NCI-H2081 (cell line): ENCODE measurements at places on chromosomes 2 and 18.
A peak's percentile ranks its signal among the peaks of the same experiment; 100 is the strongest.

- DNase-seq = no peak
Measured at GRCh38 chr2:150931451-150931850, 330.2 kb downstream of the RBM43 start.

- no peak for DNase-seq
Measured at GRCh38 chr2:182616471-182617393, 99.3 kb upstream of the DNAJC10 start.

GRCh38 chr2:84782717-84783442, 98.0 kb downstream of the TRABD2A start:
- DNase-seq = no peak

- DNase-seq = no peak
Measured at GRCh38 chr2:12636837-12637581, 79.7 kb upstream of the TRIB2 start.

GRCh38 chr18:4587204-4587603, 132.1 kb upstream of the DLGAP1 start:
- DNase-seq = no peak

- no peak for DNase-seq
Measured at GRCh38 chr2:193446967-193447366, 1252.2 kb upstream of the TMEFF2 start.

- DNase-seq = no peak
Measured at GRCh38 chr2:198102856-198103255, 298.5 kb downstream of the PLCL1 start.

GRCh38 chr2:9407363-9407811, 15.9 kb downstream of the ITGB1BP1 start:
- DNase-seq = no peak

- DNase-seq = no peak
Measured at GRCh38 chr2:239180526-239181073, 220.2 kb downstream of the HDAC4 start.

DNA sequence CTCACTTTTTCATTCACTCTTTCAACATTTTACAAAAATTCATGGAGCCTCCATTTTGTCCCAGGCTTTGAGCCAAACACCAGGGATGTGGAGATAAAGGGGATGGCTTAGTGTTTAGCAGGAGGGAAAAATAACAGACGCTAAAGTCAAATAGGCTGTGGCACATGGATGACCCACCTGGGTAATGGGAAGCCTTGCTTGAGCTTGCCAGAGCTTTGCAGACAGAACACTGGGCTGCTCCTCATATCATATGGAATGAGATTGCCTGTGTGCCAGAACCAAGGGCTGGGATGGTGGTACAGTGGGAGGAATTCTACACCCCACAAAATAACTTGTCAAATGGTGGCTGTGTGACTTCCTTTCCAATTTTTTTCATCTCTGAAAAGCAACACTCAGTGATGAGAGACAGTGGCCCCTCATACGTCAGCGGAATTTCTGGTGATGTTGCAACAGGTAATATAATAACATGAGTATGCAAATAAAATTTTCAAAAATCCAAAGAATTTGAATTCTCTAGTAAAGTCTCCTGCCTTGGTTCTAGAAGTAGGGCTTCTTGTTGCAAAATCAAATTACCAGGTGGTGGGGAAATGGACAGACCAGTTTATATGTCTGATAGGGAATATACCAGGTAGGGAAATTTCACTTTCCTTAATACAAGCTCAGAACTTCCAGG, 252.9 kb downstream of the CLIP4 start:
- no peak for DNase-seq

- peak; percentile 10 for DNase-seq
Measured at GRCh38 chr2:99819766-99820165, 322.6 kb downstream of the AFF3 start.

- no peak for DNase-seq
Measured at GRCh38 chr18:36580266-36580665, 248.5 kb downstream of the TPGS2 start.

DNA sequence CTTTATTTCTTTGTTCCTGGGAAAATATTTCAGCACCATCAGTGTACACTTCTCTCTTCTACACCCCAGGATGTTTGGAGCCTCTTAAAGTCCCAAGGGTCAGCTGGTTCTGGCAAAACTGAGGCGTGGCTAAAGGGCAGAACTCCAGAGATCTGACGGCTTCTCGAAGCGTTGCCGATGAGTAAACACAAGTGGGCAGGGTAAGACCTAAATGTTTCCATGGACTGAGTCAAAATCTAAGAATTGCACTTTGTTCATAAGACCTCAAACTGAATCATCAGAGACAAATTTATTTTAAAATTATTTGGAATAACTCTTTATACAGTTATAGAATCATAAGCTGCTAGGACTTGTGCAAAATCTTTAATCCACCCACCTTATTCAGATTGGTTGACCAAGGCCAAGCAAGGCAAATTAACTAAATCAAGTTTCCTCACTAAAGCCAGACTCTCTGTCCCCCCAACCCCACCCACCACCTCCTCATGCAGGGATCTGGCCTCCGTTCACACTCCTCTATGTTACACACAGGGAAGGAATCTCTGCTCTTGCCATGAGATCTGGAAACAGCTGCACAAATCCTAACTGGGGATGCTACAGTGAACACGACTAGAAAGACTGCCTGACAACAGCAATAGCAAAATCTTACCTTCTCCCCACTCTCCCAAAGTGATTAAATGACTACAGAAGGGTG, 342.6 kb upstream of the KLHL29 start:
- DNase-seq = no peak

- DNase-seq = peak; percentile 20
Measured at GRCh38 chr2:165617741-165618481, 148.4 kb downstream of the CSRNP3 start.

GRCh38 chr2:58046335-58046584, 346 bp upstream of the VRK2 start:
- no peak for DNase-seq

GRCh38 chr2:211436182-211436581, 879.8 kb downstream of the CPS1 start:
- DNase-seq = no peak

DNA sequence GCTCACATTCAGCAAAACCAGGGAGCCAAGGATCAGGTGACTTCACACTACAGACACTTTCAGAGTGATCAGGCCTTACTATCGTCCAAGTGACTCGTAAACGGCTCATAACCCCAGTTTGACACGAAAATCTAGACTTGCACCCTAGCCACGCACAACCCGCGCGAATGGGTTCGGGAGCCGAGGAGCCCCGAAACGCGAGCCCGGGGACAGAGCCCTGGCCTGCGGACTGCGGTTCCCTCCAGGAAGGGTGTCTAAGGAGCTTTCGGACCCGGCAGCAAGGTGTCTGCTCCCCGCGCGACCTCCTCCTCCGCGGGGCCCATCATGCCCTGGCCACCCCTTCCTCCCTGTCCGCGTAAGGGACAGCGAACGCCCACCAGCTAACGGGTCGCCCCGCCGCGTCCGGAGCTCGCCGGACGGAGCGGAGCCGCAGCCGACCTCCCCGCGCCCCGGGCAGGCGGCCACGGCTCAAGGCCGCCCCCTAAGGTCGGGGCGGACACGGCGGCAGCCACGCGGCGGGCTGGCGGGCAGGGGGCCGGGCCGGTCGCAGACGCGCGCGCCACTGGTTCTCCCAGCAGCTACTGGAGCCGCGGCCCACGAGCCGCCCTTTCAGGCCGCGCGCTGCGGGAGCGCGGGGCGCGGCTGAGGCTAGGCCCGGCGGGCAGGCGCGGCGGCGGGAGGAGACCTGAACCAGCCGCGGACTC, 575 bp downstream of the ATL2 start:
- DNase-seq = peak; percentile 75

GRCh38 chr18:34871435-34871834, 161.3 kb downstream of the DTNA start:
- DNase-seq = no peak

- no peak for DNase-seq
Measured at GRCh38 chr2:75186821-75187220, 12.5 kb downstream of the TACR1 start.

GRCh38 chr2:23509596-23510292, 124.8 kb downstream of the KLHL29 start:
- DNase-seq = no peak

DNA sequence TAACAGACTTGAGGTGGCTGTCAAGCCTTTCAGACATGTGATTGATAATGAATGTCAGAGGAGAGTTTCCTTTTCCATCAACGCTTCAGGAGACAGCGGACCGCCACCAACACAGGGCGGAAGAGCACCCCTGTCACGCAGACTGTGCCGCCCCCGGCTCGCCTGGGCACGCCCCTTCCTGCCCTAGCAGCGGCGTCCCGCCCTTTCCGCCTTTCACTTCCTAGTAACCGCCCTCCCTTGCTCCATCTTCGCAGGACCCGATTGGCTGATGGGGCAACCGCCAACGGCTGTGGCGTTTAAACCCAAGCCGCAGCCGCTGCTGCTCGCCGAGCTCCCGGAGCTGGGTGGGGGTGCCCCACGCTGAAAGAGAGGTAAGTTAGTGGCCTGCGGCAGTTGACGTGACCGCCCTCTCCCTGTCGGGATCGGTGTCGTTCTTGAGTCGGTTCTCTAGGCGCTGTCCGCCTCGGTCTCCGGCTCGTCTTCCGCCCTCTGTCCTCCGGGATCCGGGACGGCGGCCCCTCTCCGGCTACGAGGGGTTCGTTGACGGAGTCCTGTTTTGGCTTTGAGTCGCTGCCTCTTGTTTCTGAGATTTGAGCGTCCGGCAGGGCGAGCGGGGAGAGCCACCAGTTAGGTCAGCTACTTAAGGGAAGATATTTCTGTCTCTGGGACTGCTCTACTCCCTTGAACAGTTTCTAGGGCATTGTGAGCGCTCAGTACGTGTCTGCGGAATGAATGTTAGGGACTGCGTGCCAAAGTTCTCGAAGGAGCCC, at the start of gene SGO2:
TSS of gene SGO2 (plus strand) at position 326 of the 770 bp plus-strand sequence. CDS start 6,769 bp downstream, outside the sequence.
- peak; percentile 95 for DNase-seq

DNA sequence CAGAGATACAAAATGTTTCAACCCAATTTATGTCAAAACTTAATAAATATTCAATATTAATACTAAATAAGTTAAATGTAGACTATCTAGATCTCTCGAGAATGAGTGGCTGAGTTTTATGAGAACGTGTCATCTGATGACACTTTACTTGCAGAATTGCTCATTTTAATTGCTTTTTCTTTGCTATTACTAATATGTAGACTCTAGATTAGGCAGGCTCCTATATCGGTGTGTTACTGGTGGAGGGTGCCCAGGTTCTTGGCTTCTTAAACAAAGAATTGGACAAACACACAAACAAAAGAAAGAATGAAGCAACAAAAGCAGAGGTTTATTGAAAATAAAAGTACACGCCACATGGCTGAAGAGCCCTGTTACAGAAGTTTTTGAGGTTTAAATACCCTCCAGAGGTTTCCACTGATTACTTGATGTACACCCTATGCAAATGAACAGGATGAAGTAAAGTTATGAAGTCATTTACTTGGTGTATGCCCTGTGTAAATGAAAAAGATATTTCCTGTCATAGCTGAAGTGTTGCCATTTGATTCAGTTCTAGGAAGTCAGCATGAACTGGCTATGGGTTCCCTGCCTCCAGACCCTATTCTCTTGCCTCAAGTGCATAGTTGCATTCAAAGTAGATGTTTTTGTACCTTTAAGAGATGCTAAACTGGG, 122.9 kb upstream of the ITGA4 start:
- no peak for DNase-seq

DNA sequence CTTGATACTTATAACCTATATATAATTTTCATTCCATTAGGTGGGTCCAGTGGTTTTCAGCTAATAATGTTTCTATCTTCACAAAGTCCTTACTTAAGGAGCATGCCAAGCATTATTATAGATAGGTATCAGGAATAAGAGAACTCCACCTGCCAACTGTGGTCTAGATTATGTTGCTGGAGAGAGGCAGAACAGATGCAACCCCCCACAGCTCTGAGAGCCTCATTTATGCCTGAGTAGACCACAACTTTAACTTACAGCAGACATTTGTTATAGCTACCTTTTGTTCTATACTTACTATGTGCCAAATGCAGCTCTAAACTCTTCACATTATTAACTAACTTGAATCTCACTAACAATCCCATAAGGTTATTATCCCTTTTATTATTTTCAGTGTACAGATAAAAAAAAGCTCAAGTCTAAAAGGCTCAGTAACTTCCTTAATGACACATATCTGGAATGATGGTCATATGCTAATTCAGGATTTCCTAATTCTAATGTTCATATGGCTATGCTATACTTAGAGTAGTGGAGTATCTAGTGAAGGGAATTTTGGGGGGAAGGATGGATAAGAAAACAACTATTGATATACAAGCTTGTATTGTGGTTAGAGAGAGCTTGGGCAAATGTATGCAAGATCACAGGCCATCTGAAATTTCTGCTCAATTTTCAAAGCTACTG, 119.1 kb upstream of the RND3 start:
- no peak for DNase-seq

DNA sequence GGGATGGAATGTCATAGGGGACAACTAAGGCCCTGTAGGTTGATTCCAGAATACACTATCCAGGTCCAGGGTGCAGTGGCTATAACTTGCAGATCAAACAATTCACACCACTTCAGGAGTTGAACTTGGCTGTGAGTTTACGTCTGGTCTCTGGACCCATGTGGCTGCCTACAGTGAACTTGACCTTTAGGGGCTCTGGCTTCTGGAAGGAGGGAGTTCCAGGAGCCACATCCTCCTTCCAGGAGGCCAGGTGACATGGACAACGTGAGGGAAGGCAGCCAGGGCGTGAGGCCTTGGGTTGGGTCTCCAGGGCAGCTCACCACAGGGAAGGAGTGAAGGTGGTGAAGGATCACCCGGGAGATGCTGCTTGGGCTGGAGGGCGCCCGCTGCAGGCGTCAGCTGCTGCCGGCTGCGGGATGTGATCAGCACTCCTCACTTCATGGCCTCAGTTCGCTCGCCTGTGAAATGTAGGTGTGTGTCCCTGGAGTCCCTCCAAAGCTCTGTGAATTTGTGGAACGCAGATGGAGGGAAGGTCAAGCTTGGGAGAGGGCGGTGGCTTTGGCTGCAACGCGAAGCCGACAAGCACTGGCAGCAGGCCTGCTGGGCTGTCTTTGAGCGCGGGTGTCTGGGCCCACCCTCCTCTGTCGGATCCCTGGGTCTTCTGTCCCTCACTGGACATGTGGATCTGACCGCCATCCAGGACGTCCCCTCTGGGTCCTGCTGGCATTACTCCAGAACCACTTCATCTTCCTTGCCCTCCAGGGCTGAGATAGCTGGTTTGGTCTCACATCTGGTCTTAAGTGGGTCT, 146.5 kb downstream of the GLI2 start:
- no peak for DNase-seq
